Progenitor cell of endocrine pancreas (in vitro differentiated cells): ENCODE measurements at places on chromosomes 12 and 14. TPM values are rescaled to one million over a fixed set of nuclear protein-coding genes. Genes with fewer than 3 reads are reported as not detected.

GRCh38 chr14:39318574-39318973, 84.9 kb downstream of the MIA2 start:
- no peak for DNase-seq

DNA sequence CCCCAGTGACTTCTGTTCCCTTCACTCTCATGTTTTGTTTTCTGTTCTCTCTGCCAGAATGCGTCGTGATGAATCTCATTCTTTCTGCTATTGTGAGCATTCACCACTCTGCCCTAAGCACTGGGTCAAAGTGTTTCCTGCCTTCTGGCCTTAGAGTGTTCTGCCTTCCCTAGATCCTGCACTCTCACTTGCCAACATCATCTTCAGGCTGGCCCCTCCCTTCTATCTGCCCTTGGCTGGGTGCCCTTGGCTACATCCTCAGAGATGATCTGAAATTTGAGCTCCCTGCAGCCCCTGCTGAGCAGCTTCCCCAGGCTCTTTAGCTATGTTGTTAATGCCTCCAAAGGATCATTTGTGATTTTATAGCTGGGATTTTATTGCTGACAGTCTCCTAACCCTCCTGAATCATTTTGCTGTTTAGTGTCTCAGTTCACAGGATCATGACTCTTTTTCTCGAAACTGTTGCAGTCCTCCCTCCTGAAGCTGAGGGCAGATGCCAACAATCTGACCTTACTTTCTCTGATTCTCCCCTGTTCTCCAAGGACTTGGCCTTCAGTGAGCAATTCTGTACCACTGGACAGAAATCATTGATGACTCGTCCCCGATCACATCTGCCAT, 4.5 kb downstream of the DHRS2 start:
- DNase-seq: no peak

GRCh38 chr12:2277492-2278155, 224.8 kb downstream of the CACNA1C start:
- DNase-seq: no peak

The MSI1 gene
- total RNA-seq: 122 and 127 TPM in 2 replicates

The ASCL4 gene
- 0.13 TPM in 1 of 2 replicates, not detected in the other for total RNA-seq

The ENDOU gene
- total RNA-seq: not detected in 2 replicates

- DNase-seq: no peak
Measured at GRCh38 chr12:11059784-11060183, 2.3 kb downstream of the TAS2R46 start.

The HNRNPA1 gene
- 2,514 and 2,551 TPM in 2 replicates for total RNA-seq

- DNase-seq: no peak
Measured at GRCh38 chr12:57883700-57884099, 37.2 kb upstream of the CTDSP2 start.

DNA sequence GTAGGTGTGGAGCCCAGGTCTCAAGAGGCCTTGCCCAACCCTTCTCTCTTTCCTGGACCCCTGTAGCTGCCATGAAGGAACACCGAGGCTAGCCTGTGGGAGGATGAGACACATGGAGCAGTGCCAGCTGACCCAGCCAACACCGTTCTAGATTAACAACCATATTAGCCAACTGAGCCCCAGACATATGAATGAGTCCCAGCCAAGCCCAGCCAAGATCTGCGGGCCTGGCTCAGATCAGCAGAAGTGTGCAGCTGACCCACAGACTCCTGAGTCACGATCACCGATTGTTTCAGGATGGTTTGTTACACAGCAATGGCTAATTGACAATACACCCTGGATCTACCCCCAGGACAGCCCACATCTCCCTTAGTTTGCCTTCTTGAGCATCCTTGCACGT, 82.1 kb downstream of the NTF3 start:
- peak; percentile 6 for DNase-seq

GRCh38 chr14:58731465-58732293, 93.9 kb downstream of the DACT1 start:
- no peak for DNase-seq

GRCh38 chr12:13571035-13571434, 374.5 kb downstream of the EMP1 start:
- DNase-seq: no peak

- DNase-seq: no peak
Measured at GRCh38 chr12:82593901-82594396, 92.8 kb upstream of the TMTC2 start.

DNA sequence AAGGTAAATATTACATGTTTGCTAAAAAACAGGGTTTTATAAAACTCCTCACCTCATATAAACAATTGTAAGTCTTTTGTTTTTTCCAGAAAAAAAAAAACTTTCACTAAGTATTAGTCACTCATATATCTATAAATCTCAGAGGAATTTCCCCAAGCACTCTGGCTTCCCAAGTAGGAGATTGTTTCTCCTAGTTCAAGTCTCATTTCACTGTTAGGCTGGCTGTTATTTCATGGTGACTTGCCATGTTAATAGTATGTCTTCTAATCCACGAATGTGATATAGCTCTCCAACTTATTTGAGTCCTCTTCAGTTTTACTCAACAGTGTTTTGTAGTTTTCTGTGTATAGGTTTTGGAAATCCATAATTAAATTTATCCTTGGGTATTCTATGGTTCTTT, 61.6 kb downstream of the CAPZA3 start:
- no peak for DNase-seq

DNA sequence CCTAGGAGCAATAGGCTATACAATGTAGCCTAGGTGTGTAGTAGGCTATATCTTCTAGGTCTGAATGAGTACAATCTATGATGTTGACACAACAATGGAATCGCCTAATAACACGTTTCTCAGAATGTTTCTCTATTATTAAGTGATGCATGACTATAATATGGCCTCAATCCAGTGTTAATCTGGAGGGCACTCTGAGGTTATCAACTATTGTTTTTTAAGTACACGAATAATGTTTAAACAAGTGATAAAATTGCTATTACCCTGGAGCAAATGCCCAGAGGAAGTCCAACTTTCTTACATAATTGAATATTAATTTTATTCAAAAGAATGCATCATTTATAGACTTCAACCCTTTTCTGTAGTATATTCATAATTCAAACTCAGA, 16.4 kb upstream of the CNIH1 start:
- no peak for DNase-seq

DNA sequence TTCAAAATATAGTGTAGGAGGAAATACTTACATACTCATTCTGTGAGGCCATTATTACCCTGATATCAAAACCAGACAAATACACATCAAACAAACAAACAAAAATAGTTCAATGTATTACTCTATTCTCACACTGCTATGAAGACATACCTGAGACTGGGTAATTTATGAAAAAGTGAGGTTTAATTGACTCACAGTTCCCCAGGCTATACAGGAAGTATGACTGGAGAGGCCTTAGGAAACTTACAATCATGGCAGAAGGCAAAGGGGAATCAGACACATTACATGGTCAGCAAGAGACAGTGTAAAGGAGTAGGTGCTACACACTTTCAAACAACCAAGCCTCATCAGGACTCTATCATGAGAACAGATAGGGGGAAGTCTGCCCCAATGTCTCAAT, 1023.2 kb downstream of the TMTC2 start:
- DNase-seq: no peak

The RACGAP1 gene
- 40.0 and 42.1 TPM in 2 replicates for total RNA-seq

- DNase-seq: peak; percentile 56
Measured at GRCh38 chr14:88189417-88190191, 133.5 kb downstream of the KCNK10 start.

DNA sequence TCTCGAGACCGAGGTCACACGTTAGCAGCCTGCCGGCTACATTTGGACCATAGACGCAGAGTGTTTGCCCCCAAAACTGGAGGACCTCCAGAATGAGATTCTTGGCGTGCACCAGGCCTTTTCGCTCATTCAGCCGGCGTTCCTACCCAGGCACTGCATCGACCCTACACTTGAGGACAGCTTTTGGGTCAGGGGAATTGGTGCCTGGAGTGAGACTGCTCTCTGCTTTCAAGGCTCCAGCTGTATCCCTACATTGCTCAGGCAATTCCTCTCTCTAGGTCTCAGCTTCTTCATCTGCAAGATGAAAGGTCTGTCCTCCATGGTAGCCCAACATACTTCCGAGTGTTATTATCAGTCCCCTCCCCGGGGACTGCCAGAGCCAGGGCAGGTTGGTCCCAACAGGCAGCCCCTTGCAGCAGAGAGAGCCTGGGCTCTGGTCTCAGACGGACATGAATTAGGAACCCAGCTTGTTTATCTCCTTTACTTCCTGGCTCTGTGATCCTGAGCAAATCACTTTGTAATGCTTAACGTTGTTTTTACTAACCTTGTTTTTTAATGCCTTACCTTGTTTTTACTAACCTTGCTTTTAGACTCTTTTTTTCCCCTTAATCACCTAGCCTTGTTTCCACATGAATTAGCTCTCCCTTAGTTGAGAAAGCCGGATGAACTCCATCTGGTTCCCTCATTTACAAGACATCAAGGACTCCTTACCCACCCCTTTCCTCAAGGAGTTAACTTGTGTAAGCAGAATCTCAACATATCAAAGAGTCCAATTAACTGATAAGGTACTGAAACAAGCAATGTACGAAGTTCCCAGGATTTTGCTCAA, 892 bp downstream of the TCHP start:
- no peak for DNase-seq

- DNase-seq: no peak
Measured at GRCh38 chr12:52005903-52006703, 643 bp upstream of the TAMALIN start.

DNA sequence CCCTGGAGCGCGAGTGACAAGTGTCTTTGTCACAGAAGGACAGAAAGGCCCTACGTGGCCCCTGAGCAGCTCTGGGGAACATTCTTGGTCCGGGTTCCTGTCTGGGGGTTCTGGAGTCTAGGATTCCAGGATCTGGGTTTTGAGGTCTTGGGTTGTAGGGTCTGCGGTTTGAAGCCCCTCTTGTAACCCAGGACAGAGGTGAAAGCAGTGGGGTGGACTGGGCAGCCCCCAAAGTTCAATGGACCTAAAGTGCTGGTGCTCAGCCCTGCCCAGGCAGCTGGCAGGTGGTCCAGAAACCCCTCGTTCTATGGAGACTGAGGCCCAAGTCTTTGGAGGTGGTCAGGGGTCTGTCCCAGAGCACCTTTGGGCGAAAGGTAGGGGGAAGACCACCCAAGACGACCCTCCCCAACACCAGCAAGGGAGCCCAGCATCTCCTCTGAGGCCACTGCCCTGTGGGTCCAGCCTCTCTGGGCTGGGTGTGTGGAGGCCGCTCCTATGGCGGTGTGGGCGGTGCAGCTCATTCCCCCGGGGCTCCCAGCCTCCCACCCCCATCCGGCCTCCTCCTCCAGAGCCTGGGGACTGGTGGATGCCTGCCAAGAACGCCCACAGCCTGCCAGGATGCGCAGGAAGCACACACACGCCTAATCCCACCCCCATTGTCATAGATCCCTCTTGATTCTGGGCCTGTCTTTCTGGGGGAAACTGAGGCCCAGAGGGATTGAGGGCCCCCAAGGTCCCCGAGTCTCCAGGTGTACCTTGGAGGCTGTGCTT, 30.2 kb upstream of the ANKRD9 start:
- no peak for DNase-seq

DNA sequence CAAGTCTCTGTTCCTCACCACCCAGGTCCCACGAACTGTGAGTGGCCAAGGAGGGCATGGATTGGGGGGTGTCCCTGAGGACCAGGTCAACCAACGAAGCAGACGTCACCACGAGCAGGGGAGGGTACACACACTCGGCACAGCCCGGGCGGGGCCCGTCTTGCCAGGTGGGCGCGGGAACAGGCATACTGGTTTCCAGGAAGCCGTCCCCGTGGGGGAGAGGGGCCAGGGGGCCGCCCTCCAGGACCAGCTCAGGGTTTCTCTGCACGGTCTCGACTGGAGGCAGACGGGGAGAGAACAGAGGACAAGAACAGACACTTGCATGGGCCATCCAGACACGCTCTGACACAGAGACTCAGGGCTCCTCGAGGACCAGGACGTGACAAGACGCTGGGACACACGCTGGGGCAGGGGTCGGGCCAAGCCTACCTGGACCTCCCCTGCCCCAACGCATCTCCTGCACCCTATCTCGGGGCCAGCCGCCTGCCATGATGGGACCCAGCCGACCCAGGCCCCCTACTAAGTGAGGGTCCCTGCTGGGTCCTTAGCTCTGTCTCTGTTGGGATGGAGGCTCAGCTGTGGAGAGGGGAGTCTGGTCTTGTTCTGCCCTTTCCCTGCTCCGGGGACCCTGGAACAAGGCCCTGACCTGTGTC, 11.3 kb downstream of the ARL6IP4 start:
- DNase-seq: no peak

The DNAI7 gene
- 3.1 and 3.3 TPM in 2 replicates for total RNA-seq

DNA sequence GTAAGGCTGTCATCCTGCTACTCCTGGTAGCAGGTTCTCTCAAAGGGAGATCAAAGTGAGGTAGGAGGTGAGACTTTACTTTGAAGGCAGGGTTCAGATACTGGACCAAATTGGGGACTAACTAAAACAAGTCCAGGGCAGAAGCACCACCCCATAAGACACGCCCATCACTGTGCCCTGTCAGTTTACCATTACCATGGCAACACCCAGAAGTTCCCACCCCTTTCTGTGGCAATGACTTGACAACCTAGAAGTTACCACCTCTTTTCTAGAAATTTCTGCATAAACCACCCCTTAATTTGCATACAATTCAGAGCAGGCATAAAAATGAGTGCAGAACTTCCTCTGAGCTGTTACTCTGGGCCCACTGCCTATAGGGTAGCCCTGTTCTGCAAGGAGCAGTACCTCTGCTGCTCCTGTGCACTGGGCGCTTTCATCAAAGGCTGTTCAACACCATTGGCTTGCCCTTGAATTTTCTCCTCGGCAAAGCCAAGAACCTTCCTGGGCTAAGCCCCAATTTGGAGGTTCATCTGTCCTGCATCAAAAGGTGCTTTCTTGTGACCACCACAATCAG, 64.8 kb upstream of the MAX start:
- no peak for DNase-seq

- no peak for DNase-seq
Measured at GRCh38 chr12:117182866-117183265, 7.4 kb downstream of the FBXO21 start.
